ENCODE measurements at places on chromosomes 4 and X.
A peak's percentile ranks its signal among the peaks of the same experiment; 100 is the strongest.

DNA sequence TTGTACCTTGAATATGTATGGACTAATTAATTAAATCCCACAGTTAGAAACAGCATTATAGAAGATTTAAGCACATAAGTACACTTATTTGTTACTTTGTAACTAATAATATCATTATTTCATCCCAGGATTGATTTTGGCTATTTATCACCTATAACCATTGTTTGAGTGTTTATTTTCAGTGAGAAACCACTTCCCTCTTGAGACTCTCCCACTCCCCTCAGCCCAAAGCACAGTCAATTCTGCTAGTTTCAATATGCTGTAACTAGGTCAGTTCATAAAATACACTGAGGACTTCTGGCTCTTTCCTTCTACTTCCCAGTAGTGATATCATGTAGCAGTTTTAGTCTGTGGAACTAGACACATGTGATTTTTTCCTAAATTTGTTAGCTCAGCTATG lies 16.3 kb downstream of the OFD1 start:
- DNase-seq, result no peak

GRCh38 chrX:5307416-5307815 lies 921.3 kb downstream of the NLGN4X start:
- no peak for DNase-seq

DNA sequence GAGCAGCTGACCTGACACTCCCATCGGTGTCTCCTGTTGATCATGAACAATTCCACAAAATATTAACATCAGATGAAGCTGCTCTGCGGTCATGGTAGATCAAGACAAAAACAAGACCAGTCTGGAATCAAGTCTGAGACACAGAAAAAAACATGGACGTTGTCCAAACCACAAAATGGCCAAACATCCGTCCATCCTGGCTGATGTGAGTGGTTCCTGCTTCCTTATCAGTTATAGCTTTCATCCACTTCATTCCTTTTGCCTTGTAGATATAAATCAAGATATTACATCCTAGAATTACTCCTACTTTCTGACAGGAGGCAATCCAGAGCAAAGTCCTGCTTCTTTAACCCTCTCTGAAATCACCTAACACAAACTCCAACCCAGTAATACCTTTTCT lies 28.8 kb upstream of the PCSK1N start:
- no peak for DNase-seq

DNA sequence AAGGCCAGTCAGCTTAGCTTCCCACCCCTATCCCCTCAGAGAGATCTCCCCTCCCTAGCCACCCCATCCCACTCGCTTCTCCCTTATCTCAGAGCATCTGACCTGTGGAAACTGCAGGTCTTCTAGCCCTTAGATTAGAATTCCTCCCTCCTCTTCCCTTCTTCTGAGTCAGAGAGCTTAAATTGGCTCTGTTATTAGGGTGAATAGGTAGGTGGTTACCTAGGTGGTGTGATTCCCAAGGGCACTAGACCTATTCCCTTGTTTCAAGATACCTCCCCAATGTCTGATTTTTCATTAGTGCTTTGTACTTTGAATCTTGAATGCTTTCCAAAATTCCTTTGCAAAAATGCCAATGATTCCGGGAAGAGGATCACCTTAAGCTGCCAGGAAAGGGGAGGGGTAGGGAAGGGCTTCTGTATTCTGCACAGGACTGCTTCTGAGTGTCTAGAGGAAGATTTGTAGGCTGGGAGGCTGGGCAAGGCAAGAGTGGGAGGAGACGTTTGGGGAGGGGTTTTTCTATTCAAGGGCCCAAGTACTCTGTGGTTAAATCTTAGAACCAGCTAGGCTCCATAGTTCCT lies 24.5 kb upstream of the MSN start:
- DNase-seq, result no peak

- no peak for DNase-seq
These were observed 24.0 kb downstream of the RBMX start for GRCh38 chrX:136856551-136856950.

DNA sequence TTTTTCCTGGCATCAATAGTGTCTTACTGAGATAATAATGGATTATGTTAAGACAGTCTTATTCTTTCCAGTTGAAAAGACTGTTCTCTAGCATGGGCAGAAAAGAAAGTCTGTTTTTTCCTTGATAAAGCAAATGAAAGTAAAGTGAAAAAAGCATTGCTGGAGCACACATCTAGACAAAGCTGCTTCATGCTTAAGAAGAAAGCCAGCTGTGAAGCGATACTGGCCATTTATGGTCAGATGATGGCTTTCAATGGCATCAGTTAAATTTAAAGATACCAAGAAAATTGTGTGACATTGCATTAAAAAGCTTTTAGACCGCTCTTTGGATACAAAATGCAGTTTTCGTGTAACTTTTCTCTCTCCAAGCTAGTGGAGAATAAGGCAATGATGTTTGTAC lies 242.1 kb upstream of the TRAM1L1 start:
- DNase-seq, result no peak

- DNase-seq, result peak; percentile 90
These were observed 50.2 kb downstream of the DDX3X start for GRCh38 chrX:41384051-41384705.

DNA sequence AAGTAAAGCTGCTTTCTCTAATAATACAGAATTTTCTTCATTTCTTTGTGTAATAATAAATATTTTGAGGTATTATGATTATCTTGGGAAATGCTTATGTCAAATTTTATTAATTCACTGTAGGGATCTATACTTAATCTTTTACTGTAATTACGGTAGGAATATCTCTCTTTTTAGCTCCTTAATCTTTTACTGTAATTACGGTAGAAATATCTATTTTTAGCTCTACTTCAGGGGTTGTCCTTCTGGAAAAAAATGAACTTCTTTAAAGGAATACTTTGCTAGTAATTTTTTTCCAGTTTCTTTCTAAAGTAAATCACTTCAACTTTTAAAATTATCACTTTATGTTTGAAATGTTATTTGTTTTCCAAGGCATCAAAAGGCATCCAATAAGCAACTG lies 2229.4 kb upstream of the AGA start:
- no peak for DNase-seq

- DNase-seq, result no peak
These were observed 180.4 kb downstream of the AFAP1 start for GRCh38 chr4:7759216-7759615.

DNA sequence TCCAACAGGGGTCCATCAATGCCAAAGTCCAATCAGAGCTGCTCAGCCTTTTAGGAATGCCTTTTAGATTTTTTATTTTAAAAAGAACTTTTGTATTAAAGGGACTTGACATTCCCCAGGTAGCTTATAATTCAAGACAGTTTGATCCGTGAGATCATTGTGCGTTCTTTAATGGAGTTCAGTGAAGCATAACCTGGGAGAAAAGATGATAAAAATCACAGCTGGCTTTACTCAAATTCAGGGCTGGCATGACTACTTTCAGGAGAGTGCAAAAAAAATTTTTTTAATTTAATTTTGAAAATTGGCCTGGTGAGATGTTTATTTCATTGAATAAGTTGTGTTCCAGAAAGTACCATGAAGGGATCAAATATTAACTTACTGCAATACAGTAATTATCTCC lies 118.2 kb downstream of the VCX2 start:
- DNase-seq, result no peak

DNA sequence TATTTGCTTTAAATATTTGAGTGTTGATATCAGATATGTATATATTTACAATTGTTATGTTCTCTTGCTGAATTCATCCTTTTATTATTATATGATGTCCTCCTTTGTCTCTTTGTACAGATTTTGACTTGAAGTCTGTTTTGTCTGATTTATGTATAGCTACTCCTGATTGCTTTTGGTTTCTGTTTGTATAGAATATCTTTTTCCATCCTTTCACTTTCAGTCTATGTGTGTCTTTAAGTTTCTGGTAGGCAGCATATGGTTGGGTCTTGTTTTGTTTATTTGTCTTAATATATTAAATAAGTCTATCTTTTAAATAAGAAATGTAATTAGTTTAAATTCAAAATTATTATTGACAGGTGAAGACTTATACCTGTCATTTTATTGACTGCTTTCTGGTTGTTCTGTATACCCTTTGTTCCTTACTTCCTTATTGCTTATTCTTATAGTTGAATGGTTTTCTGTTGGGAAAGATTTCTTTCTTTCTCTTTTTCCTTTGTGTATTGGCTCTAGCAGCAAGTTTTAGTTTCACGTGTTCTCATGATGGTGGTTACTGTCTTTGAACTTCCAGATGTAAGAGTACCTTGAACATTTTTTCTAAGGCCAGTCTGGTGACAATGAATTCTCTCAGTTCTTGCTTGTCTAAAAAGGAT lies 31.1 kb downstream of the RAB28 start:
- DNase-seq, result no peak
